ENCODE measurements at places on chromosomes 13 and 19.

- no peak for DNase-seq
Observed at GRCh38 chr13:97228850-97229521, 6.9 kb downstream of the MBNL2 start.

- DNase-seq, result no peak
Observed at GRCh38 chr13:95156208-95156607, 145.0 kb downstream of the ABCC4 start.

DNA sequence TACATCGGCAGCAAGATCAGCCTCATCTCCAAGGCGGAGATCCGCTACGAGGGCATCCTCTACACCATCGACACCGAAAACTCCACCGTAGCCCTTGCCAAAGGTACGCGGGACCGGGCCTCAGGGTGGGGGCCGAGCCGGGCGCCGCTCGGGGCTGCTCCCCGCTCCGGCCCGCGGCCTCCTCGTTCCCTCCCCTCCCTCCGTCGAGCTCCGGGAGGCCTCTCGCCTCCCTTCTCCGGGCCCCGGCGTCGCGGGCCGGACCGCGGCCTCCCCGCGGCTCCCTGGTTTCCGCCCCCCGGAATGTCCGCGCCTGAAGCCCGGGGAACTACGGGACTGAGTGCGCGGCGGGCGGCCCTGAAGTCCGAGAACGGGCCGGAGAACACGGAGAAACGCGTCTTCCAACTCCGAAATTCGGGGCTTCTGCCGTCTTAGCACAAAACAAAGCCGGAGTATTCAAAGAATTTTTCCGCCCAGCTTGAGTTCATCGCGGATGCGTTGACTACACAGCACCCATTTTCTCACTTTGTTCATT is 423 bp downstream of the LSM14A start:
- no peak for DNase-seq

DNA sequence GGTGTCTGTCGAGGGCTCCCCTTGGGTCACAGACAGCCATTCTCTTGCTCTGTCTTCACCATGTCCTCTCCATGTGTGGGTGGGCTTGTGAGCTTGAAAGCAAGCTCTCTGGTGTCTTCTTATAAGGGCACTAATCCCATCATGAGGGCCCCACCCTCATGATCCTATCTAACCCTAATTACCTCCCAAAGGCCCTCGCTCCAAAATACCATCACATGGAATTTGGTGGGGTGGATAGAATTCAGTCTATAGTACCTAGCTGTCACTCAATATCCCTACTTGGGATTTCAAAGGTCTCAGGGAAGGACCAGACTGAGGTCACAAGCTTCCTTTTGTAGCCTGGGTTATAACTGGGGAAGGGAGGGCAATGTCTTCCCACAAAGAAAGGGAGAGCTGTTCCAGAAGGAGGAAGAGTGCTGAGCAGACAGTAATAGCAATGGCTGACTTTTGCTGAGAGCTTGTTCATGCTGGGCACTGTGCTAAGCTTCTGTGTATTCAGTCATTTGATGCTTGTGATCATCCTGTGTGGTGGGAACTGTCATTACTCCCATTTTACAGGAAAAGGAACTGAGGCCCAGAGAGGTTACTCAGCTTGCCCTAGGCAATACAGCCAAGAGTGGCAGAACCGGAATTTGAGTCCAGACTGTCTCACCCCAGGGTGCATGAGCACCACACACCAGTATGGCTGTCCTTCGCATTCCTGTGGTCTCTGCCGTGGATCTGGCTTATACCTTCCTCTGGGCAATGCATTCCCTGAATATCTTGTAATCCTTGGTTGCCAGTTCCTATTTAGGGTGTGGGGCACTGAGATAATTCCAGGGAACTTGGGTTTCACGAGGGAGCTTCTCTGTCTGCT is 8.2 kb downstream of the FXYD5 start:
- DNase-seq, result no peak

GRCh38 chr13:46665248-46665632 is 112.3 kb downstream of the LRCH1 start:
- DNase-seq, result no peak

DNA sequence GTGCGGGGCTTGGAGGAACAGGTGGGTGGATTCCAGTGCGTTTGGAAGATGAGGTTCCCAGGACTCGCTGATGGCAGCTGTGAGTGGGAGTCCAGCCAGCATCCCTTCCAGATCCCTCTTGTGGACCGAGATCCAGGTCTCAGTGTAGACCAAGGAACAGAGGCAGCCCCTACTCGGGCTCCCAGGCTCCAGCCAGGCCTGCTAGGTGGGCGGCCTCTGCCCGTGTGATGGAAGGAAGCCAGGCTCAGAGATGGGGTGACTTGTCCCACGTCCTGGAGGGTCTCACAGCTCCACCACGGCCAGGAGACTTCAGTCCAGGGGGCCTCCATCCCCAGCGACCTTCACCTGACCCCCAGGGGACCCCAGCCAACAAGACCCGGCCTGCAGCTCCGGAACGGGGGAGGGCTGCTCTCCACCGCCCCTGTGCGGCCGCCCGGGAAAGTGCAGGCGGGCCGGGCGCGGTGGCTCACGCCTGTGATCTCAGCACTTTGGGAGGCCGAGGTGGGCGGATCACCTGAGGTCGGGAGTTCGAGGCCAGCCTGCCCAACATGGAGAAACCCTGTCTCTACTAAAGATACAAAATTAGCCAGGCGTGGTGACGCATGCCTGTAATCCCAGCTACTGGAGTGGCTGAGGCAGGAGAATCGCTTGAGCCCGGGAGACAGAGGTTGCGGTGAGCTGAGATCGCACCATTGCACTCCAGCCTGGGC is 729 bp upstream of the MADCAM1 start:
- peak; percentile 54 for DNase-seq

DNA sequence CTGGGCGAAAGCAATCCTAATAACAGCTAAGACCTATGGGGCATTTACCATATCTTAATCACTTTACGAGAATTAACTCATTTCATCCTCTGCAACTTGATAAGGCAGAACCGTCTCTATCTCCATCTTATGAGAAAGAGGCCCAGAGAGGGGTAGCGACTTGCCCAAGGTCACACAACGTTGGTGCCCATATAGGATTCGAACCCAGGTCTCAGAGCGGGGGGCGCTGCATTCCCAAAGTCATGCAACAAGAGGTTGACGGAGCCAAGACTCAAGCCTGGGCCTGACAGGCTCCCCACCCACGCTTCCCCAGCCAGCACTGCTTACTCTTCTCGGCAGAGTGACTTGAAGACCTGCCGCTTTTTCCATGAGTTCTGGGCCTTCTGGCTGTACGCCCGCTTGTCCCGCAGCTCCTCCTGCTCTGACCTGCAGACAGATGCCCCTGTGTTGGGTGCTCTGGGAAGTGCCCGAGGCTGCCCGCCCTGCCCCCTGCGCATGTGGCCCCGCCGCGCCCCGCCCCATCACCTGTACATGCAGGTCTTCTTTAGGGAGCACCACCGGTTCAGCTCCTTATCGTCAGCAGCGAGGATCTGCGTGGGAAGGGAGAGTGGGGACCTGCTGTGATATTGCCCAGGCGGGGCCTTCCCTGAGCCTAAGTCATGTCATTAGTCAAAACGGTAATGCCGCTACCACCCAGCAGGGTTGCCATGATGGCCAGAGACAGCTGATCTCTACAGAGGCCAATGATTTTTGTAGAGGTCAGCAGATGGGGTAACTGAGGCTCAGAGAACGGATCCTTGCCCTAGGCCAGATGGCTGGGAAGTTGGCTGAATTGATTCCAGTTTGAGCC is 10.8 kb downstream of the KRI1 start:
- no peak for DNase-seq

DNA sequence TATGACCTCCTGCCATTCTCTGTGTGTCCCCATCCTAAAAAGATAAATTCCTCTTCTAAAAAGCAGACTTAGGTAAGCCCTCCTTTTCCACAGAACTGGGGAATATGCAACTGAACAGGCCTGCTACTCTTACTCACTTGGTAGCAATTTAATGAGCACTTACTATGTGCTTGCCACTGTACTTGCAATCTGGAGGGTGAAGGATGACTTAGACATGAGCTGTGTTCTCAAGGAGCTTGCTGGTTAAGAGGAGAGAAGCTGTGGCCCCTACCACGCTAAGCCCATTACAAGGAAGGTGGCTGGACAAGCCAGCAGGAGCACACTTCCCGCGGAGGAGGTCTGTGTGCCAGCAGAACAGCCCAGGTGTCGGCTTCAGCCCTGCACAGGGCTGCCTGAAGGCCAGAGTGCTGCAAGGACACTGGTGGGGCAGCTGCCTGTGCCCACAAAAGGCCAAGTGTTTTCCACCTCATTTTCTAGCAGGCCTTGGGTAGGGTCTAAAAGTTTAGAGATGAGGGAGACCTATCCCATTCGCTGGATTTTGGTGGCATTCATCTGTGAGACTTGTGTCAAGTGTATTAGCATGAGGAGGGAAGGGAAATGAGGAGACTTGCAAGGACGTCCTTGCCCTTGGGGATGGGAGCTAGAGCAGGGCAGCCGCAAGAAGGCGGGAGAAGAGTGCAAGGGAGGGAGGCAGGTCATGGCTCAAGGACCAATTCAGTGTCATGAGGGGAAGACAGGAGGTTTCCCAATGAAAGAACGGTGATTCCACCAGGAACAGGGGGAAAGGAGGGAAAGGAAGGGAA is 52.0 kb downstream of the COL4A1 start:
- DNase-seq, result no peak

DNA sequence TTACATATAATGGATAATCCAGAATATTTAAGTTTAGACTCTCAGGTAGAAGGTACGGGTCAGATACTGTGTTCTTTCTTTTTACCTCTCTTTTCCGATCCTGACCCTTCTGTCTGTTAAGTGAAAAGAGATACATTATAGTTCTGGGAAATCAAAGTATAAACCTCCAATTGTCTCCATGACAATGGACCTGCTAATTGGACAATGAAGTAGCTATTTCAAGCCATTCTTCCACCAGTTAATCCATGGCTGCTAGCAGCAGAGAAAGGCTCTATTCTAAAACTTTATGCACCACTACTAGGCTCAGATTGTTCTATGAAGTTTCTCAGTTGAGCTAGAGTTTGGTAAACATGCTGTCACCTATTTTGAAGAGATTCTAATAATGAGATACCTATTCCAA is 8.3 kb upstream of the NBEA start:
- no peak for DNase-seq

DNA sequence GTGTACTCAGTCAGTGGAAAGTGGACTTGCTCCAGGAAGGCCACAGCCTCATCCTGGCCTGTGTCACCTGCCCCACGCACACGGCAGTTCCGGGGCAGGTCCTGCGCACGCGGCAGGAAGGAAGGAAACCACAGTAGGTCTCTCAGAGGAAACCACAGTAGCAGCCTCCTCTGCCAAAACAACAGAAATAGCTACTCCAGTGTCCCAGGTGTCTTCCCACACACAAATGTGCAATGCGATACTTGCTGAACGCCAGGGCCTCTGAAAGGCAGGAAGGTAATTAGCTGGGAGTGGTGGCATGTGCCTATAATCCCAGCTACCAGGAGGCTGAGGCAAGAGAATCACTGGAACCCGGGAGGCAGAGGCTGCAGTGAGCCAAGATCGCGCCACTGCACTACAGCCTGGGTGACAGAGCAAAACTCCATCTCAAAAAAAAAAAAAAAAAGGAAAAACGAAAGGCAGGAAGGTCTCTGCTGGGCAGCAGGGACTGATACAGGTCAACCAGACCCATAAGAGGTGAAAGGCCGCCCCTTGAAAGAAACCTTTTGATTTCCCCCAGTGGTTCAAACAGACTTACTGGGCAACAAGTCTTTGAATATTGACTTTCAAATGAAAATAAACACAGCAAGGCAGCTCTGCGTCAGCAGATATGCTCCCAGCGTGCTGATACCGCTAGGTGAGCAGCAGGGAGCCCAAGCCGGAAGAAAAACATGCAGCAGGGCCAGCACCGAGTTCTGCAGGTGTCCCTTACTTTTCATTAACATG is 49.5 kb downstream of the CRYL1 start:
- no peak for DNase-seq

- DNase-seq, result no peak
Observed at GRCh38 chr19:12543855-12544254, 7.4 kb downstream of the ZNF564 start.

GRCh38 chr19:50418176-50419021 is at the start of gene SPIB:
TSS of gene SPIB (plus strand) at chr19:50418938. CDS start at chr19:50418963, 25 bp downstream.
- DNase-seq, result no peak

GRCh38 chr19:51198641-51199040 is 26.2 kb upstream of the CD33 start:
- DNase-seq, result no peak

GRCh38 chr19:54427586-54427985 is 12.3 kb downstream of the TTYH1 start:
- no peak for DNase-seq

- DNase-seq, result no peak
Observed at GRCh38 chr13:32092496-32092895, 60.9 kb downstream of the FRY start.

- DNase-seq, result no peak
Observed at GRCh38 chr19:48596679-48597465, 9.7 kb upstream of the SPACA4 start.

DNA sequence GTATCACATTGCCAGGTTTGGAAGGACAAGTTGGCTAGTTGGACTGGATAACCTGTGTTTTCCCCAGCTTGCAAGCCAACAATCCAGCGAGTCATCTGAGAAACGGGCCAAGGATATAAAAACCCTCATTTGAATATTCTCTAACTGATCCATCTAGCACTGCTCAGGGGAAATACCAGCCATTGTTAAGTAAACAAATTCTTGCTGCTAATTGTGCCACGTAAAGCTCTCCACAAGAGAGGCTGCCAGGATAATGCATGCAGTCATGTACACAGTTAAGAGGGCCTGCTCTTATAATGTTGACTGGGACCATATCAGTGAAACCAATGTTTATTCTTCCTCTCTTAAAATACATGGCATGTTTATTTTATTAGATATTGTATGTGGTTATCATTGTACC is 663.2 kb upstream of the SGCG start:
- DNase-seq, result no peak

DNA sequence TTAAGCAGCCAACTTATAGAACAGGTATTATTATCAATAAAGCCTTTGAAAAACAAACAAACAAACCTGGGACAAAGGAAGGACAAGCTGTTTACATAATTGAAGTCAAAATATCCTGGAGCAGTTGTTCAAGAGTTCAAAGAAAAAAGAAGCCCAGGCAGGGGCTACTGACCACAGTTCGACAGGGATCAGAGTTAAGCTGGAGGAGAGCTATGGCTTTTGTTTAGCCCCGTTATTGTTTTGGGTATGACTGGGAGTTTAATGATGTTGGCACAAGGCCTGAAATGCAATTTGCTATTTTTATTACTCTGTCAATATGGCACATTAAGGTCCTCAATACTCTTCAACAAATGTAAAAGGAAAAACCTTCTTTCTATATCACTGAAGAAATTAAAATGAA is 624.4 kb upstream of the KLHL1 start:
- DNase-seq, result no peak

GRCh38 chr13:102817907-102818306 is 19.0 kb downstream of the BIVM start:
- no peak for DNase-seq

- no peak for DNase-seq
Observed at GRCh38 chr19:35045667-35046300, 4.3 kb downstream of the HPN start.
